ENCODE measurements at places on chromosomes 16 and 17. TPM values are rescaled to one million over a fixed set of nuclear protein-coding genes. Genes with fewer than 3 reads are reported as not detected.

- H3K4me1 ChIP-seq: peaks cover 6% of the 10 kb centered on the region
- H3K4me3 ChIP-seq: no peak overlapping the region
- no peak for DNase-seq
- no peaks in the 10 kb centered on the region for H3K36me3 ChIP-seq
- no peak overlapping the region for H3K27ac ChIP-seq
Measured at GRCh38 chr17:74877592-74878548, 5.1 kb upstream of the FDXR start.

SLC16A13 gene
- 24.7 TPM for total RNA-seq

PGAP3 gene
- 7.0 TPM for total RNA-seq

IRX3 gene
- not detected for total RNA-seq

HBM gene
- total RNA-seq: not detected

- peak overlapping the region; percentile 61 for H3K27ac ChIP-seq
- no peaks in the 10 kb centered on the region for H3K27me3 ChIP-seq
- no peak overlapping the region for H3K4me3 ChIP-seq
- DNase-seq: no peak
Measured at GRCh38 chr16:84732674-84733352, 33.0 kb downstream of the USP10 start.

DNA sequence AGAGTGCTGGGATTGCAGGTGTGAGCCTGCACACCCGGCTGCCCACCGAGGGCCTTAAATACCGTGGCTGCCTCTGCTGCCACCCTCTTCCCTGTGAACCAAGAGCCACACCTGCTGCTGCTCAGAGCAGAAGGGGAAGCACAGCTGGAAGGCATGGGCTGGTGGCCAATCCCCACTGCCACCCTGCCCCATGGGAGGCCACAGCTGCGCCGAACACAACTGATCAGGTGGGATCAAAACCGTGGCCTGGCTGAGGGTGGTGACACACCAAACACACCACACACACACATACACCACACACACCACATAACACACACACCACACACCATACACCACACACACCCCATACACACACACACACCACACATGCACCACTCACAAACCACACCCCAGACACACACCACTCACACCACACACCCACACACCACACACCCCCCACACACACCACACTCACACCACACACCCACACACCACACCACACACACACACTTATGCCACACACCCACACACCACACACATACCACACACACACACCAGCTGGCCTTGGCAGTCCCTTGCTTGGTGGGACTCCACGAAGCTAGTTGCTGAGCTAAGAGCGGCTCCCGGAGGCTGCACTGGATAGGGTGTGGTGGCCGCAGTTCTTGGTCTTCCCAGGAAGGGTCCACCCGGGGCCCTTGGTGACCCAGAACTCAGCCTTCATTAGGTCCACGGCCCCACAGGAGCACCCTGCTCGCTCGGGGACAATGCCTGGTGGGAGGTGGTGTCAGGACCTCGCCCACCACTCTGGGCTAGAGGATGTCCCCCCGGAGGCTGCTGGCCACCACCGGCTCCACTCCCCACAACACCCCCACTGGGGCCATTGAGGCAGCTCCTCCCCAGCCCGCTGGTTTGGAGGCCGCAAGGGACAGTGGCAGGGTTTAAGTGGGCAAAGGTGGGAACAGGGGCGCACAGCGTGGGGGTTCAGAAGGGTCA, 14.9 kb downstream of the CEP131 start:
- no peaks in the 10 kb centered on the region for H3K36me3 ChIP-seq
- DNase-seq: no peak
- H3K4me3 ChIP-seq: no peak overlapping the region
- H3K27ac ChIP-seq: no peak overlapping the region
- H3K27me3 ChIP-seq: no peaks in the 10 kb centered on the region
- H3K4me1 ChIP-seq: peaks cover 6% of the 10 kb centered on the region

DNA sequence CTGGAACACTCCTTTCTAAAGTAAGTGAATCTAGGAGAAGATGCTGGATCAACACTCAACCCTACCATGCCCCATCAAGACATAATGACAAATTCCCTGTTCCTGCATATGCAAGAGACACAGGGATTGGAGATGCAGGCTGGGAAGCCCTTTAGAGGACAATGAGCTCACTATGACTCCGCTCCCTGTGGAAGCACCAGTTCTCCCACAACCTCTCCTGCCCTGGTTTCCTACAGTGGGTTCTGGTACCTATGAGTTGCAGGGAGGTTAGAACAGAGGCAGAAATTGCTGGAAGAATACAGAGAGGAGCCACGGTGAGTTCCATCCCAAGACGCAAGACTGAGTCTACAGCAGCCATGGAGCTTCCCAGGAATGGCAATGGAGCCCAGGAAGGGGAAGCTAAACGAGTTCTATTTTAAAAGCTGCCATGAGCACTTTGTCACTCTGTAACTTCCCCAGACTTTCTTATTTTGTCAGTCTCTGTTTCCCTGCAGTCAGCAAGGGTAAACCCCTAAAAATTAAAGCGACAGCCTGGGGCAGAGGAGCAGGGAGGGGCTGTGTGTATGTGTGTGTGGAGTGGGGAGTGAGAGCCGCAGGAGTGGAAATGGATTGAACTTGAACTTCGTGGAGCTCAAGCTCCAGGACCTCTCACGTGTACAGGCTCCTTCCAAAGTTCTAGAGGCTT, 42.3 kb upstream of the PIK3R6 start:
- no peak overlapping the region for H3K27ac ChIP-seq
- no peaks in the 10 kb centered on the region for H3K27me3 ChIP-seq
- H3K4me3 ChIP-seq: no peak overlapping the region

DNA sequence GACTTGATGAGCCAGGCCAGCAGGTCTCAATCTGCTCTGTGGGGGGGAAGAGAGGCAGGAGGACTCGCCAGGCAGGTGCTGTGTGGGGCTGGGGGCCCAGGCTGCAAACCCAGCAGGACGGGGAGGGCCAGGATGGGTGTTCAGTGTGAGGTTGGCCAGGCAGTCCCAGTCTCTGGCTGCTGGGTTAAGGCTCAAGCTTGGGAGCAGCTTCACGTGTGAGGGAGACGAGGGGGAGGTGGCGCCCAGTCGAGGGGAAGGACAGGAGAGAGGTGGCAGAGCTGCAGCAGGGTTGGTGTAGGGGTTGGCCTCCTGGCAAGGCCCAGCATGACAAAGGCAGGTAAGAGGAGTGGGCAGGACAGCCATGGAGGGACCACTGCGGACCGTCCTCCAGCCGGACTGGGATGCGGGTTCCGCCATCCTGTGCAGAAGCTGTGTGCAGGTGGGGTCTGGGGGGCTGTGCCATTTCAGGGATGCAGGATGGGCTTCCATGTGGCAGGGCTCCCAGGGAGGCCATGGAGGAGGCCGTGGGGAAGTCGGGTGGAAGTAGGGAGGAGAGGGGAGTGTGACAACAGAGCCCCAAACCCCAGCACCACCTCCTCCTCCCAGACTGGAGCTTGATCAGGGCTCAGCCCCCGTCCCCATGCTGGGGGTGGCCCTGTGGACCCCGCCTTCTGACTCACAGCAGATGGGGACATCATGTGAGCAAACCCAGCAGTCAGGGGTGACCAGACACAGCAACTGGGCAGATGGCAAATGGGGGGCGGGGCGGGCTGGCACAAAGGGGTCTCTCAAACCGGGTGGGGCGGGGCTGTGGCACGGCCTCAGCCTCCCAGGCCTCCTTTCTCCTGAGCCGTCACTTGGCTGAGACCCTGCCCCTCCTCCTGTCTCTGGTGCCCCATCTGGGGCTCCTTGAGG, 2.8 kb downstream of the ADGRG1 start:
- H3K4me3 ChIP-seq: no peak overlapping the region
- H3K27me3 ChIP-seq: no peaks in the 10 kb centered on the region
- peaks cover 60% of the 10 kb centered on the region for H3K4me1 ChIP-seq
- no peak overlapping the region for H3K27ac ChIP-seq
- H3K36me3 ChIP-seq: no peaks in the 10 kb centered on the region
- DNase-seq: no peak

- no peaks in the 10 kb centered on the region for H3K27me3 ChIP-seq
- H3K36me3 ChIP-seq: peaks cover 19% of the 10 kb centered on the region
- no peak overlapping the region for H3K4me3 ChIP-seq
- H3K27ac ChIP-seq: peak overlapping the region; percentile 8
- peaks cover 38% of the 10 kb centered on the region for H3K4me1 ChIP-seq
Measured at GRCh38 chr16:67194260-67194659, 2.3 kb downstream of the E2F4 start.

DNA sequence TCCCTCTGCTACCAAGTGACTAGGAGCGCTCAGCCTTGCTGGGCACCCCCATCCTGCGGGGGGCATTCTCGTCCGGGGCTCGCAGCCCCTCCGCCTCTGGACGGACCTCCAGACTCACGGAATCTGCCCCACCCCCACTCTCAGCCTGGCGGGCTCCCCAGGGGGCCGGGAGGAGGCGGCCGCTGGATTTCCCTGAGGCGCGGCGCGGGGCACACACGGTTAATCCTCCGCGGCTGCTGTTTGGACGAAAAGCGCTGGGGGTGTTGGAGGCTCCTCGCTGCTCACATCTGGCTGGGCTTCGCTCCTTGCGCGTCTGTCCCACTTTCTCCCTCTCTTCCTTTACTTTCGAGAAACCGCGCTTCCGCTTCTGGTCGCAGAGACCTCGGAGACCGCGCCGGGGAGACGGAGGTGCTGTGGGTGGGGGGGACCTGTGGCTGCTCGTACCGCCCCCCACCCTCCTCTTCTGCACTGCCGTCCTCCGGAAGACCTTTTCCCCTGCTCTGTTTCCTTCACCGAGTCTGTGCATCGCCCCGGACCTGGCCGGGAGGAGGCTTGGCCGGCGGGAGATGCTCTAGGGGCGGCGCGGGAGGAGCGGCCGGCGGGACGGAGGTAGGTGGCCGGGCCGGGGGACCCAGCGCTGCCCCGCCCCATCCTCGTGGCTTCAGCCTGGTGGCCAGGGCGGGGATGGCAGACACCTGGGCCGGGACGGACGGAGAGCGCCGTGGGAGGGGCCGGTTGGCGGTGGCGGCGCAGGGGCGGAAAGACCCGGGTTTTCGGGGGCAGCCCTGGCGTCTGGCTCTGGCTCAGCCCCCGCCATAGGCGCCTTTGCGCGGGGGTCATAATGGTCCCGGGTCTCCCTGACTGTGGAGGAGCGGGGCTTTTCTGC, at the start of gene C1QTNF1:
TSS of gene C1QTNF1 (plus strand) at position 284 of the 886 bp plus-strand sequence. CDS start 19,800 bp downstream, outside the sequence.
- peak within 1 kb of the TSS; percentile 39 for H3K4me3 ChIP-seq
- peaks cover 28% of the 10 kb centered on the region for H3K4me1 ChIP-seq

DNA sequence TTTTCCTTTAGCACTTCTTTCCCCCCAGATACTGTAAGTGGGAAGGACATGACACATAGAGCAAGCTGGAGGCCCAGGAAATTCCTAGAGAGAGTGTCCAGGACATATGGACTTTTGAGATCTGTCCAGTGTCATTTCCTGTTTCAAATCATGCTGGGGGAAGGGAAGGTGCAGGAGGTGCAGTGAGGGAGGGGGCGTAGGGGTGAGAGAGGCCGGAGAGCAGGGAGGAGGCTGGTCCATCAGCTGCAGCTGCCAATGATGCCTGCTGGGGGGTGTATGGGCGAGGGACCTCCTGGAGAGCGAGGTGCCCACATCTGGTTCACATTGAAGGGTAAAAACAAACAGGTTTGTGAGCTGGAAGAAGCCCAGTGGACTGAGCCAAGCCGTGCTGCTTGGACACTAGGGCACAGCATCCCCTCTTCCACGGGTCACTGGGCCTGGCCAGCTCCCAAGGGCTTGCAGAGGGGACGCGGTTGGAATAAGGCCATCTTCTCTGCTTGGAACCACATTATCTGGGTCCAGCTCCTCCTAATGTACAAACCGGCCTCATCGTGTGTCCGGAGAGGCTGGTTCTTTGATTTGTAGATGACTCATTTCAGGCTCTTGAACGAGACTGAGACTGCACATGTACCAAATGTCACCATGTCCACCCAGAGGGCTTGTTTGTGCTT, 70.4 kb upstream of the SMURF2 start:
- peaks cover 42% of the 10 kb centered on the region for H3K4me1 ChIP-seq
- H3K27me3 ChIP-seq: no peaks in the 10 kb centered on the region
- peak overlapping the region; percentile 68 for H3K27ac ChIP-seq
- peak; percentile 65 for DNase-seq
- H3K36me3 ChIP-seq: no peaks in the 10 kb centered on the region

DNA sequence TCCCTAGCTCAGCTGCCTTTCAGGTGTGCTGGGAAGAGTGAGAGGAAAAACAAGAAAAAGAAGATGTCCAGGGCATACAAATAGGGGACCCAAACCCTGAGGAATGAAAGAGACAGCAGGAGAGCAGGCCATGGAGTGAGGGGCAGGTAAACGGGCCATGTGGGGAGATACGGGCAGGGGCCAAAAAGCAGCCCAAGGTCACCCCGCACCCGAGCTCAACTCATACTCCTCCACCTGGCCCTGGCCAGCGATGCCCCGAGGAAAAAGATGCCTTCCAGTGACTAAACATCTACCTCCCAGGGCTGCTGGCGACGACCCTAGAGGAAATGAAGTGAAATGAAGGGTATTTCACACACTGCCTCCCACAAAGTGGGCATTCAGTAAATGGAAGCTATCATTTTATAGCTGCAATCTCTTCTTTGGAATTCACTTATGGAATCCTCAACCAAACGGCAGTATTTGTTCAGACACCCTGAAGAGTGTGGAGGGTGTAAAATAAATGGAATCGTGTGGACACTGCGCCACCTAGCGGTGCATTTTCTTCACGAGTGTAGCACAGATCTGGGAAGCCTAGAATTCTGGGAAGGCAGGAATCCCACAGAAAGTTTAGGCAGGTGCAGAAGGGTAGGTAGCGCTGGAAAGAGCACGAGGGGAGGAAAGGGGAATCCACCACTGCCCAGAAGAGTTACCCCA, 14.9 kb downstream of the ELAC2 start:
- no peak overlapping the region for H3K27ac ChIP-seq
- no peaks in the 10 kb centered on the region for H3K4me1 ChIP-seq
- H3K27me3 ChIP-seq: no peaks in the 10 kb centered on the region
- H3K4me3 ChIP-seq: no peak overlapping the region
- DNase-seq: peak; percentile 50

DNA sequence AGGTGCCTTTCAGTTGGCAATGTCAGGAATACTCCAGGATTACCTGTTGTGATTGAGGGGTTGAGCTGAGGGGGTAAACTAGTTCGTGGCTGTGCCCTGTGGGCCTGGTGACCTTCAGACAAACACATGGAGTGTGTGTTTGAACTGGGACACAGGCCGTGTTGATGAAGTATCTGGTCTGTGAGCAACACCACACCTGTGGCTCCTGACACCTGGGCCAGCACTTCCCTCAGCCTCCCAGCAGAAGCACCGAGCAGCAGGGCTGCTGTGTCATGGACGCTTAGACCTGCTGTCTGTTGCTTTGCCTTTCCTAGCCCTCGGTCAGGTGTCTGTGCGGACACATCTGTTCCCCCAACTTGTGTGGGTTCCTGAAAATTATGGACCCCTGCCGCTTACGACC, 82.9 kb downstream of the KSR1 start:
- H3K27ac ChIP-seq: no peak overlapping the region
- DNase-seq: no peak
- H3K4me3 ChIP-seq: no peak overlapping the region

NOTUM gene
- total RNA-seq: not detected

SLC16A11 gene
- 0.53 TPM for total RNA-seq

MYL11 gene
- total RNA-seq: not detected

DNA sequence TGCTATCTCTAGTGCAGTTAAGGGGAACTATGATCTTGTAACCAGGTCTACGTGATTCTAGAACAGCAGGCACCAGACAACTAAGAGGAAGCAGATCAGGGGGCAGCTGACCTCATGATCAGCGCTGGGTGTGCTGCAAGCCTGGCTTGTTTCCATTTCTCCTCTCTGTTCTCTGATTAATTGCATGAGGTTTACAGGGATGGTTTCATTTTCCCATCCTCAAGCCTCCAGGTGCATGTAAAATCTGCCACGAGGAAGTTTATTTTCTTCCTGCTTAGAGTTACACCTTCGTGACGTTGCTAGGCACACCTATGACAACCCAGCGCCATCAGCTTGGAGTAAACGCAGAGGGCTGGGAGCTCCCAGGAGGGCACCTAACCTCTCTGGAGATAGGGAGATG, 4.3 kb upstream of the NUPR1 start:
- H3K27me3 ChIP-seq: no peaks in the 10 kb centered on the region
- H3K36me3 ChIP-seq: no peaks in the 10 kb centered on the region
- no peak for DNase-seq
- no peaks in the 10 kb centered on the region for H3K4me1 ChIP-seq
- H3K27ac ChIP-seq: no peak overlapping the region
